Activated CD4-positive, alpha-beta memory T cell treated with anti-CD3 and anti-CD28 coated beads for 36 hours (primary cell): ENCODE measurements at places on chromosomes 4 and X. TPM values are rescaled to one million over a fixed set of nuclear protein-coding genes. Genes with fewer than 3 reads are reported as not detected.
A peak's percentile ranks its signal among the peaks of the same experiment; 100 is the strongest.

GRCh38 chr4:76003035-76003434, 4.3 kb downstream of the CXCL9 start:
- no peaks in the 10 kb centered on the region for H3K4me1 ChIP-seq
- H3K27me3 ChIP-seq: peaks cover 17% of the 10 kb centered on the region
- H3K36me3 ChIP-seq: no peaks in the 10 kb centered on the region
- no peak for DNase-seq

DNA sequence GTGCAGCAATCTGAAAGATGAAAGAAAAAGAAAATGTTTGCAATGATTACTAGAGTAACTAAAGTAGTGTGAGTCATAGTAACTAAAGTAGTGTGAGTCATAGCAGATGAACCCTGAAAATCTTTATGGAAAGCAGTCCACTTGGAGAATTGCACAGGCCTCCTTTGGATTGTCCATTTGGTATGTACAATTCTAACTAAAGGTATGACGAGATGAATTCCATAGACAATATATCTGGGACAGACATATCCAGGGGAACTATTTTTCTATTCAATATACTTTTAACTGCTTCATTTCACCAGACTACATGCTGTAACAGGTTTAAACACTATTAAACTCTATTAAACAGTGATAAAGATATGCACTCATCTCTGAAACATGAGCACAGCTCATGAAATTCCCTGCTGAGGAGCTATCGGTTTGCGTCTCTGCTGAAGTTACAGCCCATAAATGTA, 798.7 kb downstream of the PCDH7 start:
- DNase-seq: no peak
- no peaks in the 10 kb centered on the region for H3K36me3 ChIP-seq
- no peaks in the 10 kb centered on the region for H3K27me3 ChIP-seq
- H3K27ac ChIP-seq: no peak overlapping the region
- no peaks in the 10 kb centered on the region for H3K4me1 ChIP-seq
- no peak overlapping the region for H3K4me3 ChIP-seq

GRCh38 chrX:110722135-110722534, 73.5 kb downstream of the CHRDL1 start:
- DNase-seq: no peak
- H3K27ac ChIP-seq: no peak overlapping the region

DNA sequence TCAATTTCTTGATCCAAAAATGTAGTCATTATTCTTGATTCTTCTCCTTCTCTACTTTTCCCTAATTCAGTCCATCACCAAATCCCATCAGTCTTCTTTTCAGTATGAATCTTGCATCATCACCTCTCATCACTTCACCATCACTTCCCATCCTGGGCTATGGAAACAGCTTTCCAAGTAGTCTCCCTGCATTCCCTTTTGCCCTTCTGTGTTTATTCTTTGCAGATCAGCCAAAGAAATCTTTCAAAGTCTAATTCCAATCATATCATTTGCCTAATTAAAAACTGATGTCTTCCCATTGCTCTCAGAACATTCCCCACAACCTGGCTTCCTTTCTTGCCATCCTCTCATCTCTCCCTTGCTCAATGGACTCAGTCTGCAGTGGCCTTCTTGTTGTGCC, 201.7 kb upstream of the ADAMTS3 start:
- H3K4me1 ChIP-seq: no peaks in the 10 kb centered on the region

- no peak for DNase-seq
- no peak overlapping the region for H3K27ac ChIP-seq
- no peaks in the 10 kb centered on the region for H3K27me3 ChIP-seq
- H3K36me3 ChIP-seq: no peaks in the 10 kb centered on the region
Measured at GRCh38 chrX:116185163-116185562, 14.6 kb downstream of the AGTR2 start.

Gene EXOC1L
- total RNA-seq: not detected

Gene NEXMIF
- 0.70 TPM for total RNA-seq

Gene PF4V1
- total RNA-seq: not detected

Gene ZFX
- 31.1 TPM for total RNA-seq

Gene PRKG2
- total RNA-seq: 0.24 TPM

- no peaks in the 10 kb centered on the region for H3K27me3 ChIP-seq
- H3K27ac ChIP-seq: no peak overlapping the region
- H3K4me1 ChIP-seq: peaks cover 4% of the 10 kb centered on the region
- H3K4me3 ChIP-seq: no peak overlapping the region
Measured at GRCh38 chr4:88435987-88436693, 20.8 kb upstream of the HERC5 start.

Gene PRR27
- not detected for total RNA-seq

- H3K27me3 ChIP-seq: no peaks in the 10 kb centered on the region
- H3K36me3 ChIP-seq: no peaks in the 10 kb centered on the region
- DNase-seq: no peak
- no peak overlapping the region for H3K27ac ChIP-seq
- no peak overlapping the region for H3K4me3 ChIP-seq
Measured at GRCh38 chr4:156521631-156522030, 450.0 kb downstream of the PDGFC start.

DNA sequence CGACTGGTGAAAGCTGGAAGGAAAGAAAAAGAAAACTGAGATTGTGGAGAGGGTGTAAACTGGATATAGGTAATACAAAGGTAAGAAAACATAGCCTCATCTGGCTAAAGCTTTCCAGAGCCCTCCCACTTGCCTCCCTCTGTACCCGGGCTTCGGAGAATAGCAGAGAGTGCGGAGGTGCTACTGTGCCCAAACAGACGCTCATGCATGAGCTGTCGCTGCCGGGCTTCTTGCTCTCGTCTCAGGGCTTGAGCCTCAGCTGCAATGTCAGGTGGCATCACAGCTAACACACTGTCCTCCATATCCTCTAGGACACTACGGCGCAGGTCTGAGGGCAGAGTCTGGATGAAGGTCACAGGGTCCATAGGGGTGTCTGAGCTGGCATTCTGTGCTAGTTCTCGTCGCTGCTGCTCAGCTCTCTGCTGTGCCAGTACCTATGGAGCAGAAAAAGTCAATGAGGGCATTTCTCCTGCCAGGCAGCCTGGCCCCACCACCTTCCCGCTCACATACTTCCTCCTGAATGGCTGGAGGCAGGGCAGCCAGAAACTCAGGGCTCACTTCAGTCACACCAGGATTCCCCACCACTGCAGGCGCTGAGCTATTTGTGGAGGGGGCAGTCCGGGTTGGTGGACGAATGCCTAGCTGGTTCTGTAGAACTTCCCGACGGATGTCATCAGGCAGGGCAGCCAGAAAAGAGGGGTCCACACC, 116.7 kb upstream of the HSD17B10 start:
- no peak for DNase-seq
- no peaks in the 10 kb centered on the region for H3K4me1 ChIP-seq
- H3K4me3 ChIP-seq: peak overlapping the region; percentile 5
- H3K27ac ChIP-seq: peak overlapping the region; percentile 54
